ENCODE measurements at places on chromosomes 3 and 15.

- no peak for DNase-seq
Observed at GRCh38 chr3:114756506-114757279, 390.4 kb downstream of the ZBTB20 start.

- DNase-seq: no peak
Observed at GRCh38 chr3:181212271-181212670, 222.7 kb upstream of the DNAJC19 start.

GRCh38 chr3:125005676-125006075 lies 50.1 kb downstream of the HEG1 start:
- DNase-seq: no peak

GRCh38 chr3:1561427-1561826 lies 468.6 kb downstream of the CNTN6 start:
- DNase-seq: no peak

DNA sequence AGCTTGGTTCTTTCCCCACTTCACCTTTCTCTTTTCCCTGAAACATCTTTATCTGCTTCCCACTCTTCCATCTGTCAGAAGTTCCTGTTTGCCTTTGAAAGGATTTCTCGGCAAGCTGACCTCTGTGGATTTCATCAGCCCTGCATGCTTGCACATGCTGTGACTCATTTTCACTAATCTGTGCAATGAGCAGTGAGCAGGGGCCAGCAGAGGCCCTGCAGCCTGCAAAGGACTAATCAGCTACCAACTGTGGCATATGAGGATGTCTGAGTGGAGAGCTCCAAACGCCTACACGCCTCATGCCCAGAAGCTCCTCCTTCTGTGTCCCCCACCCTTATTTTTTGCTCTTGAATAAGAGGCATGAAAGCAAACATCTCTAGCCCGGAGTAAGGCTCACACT lies 333.0 kb upstream of the SEMA6D start:
- DNase-seq: no peak

Data from activated CD4-positive, CD25-positive, alpha-beta regulatory T cell (primary cell).